ENCODE measurements at places on chromosomes 11 and 22.

- DNase-seq, result no peak
Observed at GRCh38 chr11:17217401-17217800, 9.6 kb upstream of the PIK3C2A start.

DNA sequence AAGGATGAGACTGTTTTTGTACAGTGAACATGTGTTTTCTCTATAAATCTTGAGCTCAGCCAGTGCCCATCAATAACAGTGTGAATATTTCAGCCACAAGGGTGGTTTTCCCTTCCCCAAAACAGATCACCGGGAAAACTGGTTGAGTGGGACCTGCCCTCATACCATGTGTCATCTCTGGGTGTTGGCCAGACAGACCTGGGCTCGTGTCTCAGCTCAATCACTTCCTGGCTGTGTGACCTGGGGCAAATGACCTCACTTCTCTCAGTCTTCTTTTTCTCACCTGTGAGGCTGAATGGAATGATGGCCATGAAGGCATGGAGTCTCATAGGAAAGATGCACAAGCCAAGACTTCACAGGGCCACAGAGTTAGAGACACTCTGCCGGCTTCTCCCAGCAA is 74.7 kb downstream of the COMMD9 start:
- DNase-seq, result no peak

- no peak for DNase-seq
Observed at GRCh38 chr11:39190751-39191150, 2268.7 kb downstream of the LRRC4C start.

- DNase-seq, result no peak
Observed at GRCh38 chr11:59459916-59460315, 3.2 kb downstream of the OR4D6 start.

GRCh38 chr11:128624269-128625175 is 37.2 kb upstream of the ETS1 start:
- peak; percentile 36 for DNase-seq

DNA sequence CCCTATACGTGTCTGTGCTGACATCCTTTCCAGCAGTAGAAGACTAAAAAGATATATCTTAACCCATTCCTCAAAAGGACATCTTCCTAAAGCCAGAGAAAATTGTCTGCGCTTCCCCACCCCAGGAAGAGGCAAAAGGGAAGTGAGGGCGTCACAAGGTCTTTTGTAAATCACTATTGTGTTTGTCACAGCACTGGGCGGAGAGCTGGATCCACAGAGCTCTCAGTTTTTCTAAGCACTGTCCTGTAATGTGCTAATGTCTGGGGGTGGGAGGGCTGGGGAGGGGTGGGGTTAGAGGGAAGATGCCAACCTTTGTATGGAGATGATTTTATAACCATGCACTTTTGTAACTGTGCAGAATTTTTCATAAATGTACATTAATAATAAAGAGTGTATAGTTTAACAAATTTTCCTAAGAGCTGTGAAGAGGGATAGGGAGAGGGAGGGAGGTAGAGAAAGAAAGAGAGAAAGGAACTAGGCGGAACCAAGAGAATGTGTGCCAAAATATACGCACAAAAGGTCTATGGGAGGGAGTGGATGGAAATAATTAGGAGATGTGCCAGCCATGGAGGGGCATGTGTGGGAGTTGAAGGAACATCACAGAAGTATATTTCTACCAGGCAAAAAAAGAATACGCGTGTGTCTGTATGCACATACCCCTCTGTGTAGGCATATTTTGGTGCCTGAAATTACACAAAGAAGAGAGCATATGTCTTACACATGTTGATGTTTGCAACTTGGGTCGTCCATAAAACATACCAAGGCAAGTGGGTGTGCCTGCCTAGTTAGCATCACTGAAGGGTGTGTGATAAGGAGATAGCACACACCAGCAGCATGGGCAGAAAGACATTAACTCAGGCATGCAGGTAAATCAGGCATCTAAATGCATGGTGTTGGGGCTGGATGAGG is 9.8 kb downstream of the LRRC55 start:
- DNase-seq, result no peak

GRCh38 chr22:44361391-44362126 is 48.8 kb upstream of the SHISAL1 start:
- DNase-seq, result no peak

DNA sequence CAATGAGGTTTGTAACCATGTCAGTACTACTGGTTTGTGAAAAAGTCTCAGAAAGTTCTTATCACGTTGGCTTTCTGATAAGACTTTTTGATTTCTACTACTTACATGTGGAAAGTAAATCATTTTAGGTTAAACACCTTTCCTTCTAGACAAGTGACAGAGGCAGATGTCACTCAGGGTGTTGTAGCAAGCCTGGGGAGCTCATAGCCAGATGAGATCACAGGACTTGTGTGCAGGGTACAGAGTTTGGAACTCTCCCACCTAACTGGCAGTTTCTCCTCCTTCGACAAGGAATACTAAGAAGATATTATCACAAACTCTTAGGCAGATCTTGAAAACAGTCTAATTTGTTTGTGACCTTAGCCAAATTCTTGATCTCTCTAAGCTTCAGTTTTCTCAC is 49.4 kb upstream of the PICALM start:
- no peak for DNase-seq

DNA sequence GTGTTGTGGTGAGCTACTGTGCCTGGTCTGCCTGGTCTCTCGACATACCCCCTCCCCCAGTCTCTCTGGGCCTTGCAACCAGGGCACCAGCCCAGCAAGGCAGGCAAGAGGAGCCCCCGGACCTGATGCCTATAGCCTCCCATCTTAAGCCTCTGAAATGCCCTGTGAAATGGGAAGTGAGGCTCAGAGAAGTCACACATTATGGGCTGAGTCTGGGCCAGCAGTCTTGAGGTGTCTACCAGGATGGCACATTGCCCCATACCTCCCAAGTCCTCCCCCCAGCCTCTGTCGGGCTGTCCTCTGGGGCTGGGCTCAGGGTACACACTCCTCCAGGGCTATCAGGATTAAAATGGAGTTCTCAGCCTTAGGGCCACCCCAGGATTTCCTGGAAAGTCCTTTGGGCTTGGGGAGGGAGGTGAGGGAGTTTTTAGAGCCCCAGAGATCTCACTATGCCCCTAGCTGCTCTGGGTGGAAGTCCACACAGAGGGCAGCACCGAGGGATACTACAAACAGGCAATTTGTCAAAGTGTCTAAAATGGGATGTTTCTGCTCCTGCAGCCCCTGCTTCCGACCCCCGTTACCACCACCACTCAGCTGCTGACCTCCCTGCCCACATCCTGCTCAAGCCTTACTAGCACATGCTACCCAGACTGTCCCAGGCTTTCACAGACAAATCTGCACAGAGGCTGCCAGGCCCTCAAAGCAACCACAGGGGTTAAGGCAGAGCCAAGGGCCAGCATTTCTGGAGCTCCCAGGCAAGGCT is 3.1 kb upstream of the SH3BP1 start:
- no peak for DNase-seq

DNA sequence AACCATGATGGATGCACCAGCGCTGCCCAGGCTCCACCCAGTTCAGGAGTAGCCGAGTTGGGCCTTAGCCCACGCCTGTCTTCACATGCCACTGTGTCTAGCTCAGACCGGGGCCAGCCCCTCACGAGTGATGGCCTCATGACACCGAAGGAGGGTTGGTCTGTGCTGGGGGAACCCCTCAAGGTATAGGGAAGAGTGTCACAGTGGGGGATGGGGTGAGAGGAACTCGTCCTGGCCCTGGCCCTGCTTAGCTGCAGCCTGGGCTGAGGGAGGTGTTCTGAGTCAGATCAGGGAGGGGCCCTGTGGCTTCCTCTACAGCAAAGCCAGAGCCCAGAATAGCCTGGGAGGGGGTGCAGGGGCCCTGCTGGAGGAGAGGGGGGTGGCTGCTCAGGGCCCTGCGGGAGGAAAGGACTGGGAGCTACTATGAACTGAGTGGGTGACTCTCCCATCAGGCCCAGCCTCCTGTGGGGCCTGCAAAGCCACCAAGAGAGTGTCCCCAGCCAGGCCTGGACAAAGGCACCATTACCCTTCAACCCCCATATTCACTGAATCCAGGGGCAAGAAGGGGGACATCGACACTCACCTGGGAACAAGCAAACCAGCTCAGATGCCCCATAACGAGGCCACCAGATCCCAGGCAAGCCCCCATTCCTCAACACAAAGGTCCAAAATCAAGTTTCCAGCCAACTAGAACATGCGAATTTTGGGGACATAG is 41.2 kb downstream of the IGLL5 start:
- DNase-seq, result no peak

DNA sequence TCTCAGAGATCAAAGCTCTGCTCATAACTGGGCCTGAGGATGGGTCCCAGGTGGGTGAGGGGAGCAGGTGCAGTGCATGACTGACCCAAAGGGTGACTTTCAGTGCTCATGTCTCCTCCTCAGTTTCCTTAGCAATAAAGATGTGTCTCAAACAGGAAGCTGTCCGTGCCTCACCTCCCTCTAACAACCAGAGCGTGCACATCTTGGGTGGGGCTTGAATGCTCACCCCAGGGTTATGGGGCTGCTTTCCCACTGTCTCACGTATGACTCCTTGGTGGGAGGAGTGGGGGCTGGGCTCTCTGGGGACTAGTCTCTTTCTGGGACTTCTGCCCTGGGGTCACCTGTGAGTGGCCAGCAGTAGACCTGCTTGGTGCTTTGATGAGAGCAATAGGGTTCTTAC is 53.9 kb upstream of the PHOX2A start:
- no peak for DNase-seq

DNA sequence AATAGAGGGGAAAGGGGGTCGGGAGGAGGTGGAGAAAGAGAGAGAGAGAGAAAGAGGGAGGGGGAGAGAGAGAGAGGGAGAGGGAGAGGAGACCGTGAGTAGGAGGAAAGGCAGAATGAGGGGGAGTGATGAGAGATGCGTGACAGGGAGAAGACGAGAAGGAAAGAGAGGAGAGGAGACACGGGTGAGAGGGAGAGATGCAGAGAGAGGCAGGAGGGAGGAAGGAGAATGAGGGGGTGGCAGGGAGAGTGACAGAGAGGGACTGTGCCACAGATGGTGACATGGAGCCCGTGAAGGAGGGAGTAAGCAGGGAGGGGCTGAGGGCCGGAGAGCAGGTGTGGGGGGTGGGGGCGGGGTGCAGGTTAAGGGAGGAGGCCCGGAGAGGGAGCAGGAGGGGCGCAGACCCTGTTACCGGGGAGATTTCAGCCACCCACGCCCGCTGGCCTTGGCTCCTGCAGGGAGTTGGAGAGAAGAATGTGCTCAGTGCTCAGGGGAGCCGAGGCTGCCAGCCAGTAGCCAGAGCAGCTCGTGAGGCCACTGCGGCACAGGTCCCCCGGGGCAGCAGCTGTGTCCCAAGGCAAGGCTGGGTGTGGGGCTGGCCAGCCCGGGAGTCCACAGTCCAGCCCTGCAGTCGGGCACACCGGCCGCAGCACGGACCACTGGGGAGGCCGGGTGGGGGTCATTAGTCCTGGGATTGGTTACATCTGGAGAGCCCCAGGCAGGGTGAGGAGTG is at the start of gene SSTR3:
SSTR3 (minus strand) TSS at position 304 of the 733 bp plus-strand sequence. CDS start 4,674 bp downstream, outside the sequence.
- no peak for DNase-seq

GRCh38 chr11:82754410-82754809 is 20.7 kb upstream of the FAM181B start:
- no peak for DNase-seq

DNA sequence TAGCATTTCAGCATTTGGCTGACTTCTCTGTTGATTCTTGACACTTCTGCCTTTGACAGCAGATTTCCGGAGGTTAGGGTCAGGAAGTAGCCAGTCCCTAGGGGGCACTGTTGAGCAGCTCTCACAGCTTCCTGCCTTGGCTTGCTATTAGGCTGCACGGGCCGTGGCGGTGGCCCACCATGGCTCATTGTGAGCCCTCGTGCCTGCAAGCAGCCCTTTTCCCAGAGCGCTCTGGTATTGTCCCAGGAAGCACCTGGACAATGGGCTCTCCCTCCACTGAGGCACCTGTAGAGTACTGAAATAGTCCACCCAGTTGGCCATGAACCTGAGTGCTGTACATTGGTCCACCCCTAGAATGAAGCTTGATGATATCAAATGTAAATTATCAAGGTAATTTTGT is 100.2 kb upstream of the GAL start:
- DNase-seq, result peak; percentile 20

DNA sequence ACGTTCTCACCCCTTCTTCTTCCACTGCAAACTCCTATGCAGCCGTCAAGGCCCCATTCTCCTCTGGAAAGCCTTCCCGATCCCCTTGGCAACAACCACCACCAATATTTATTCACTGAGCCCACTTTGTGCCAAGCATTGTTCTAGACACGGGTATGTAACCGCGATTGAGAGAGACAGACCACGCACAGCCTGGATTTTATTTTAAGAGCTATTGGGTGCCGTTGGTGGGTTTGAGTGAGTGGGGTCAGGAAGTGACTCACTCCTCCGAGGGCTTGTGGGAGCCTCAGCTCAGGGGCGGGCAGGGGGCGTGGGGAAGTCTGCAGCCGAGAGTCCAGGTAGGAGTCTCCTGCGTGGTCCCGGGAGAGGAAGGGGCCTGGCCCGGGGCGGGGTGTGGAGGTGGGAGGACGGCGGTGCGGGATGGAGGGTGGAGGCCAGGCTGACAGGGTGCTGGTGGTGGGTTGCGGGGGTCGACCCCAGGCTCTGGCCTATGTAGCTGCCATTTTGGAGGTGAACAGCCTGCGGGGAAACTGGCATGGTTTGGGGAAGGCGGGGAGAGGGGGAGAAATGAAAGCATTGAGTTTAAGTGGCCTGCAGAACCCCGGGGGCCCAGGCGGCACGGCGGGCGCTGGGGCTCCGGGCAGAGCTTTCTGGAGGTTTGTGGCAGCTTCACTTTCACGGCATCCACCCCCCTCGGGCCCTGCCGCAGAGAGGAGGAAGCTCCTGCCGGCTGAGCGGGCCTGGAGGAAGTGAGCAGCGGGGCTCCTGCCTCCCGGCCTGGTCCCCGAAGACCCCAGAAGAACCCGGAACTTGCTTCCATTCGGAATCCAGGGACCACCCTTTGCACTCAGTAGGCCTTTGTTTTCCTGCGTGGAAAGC is 547 bp downstream of the PARVG start:
- DNase-seq, result peak; percentile 42

DNA sequence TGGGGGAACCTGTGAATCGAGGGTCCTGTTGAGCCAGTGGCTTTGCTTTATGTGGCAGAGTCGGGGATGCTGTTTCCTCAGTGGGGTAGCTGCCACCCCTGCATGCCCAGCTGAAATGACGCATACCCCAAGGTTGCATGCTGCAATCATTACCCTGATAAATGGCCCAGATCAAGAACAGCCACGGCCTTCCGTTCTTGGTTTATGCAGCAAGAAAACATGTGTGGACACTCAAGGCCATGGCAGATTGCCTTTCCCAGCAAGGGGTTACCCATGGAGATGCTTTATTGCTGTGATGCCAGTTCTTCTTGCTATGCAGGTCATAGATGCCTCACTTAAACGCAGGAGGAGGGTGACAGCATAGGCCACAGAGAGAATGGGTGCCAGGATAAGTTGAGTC is 14.3 kb upstream of the SREBF2 start:
- DNase-seq, result no peak

DNA sequence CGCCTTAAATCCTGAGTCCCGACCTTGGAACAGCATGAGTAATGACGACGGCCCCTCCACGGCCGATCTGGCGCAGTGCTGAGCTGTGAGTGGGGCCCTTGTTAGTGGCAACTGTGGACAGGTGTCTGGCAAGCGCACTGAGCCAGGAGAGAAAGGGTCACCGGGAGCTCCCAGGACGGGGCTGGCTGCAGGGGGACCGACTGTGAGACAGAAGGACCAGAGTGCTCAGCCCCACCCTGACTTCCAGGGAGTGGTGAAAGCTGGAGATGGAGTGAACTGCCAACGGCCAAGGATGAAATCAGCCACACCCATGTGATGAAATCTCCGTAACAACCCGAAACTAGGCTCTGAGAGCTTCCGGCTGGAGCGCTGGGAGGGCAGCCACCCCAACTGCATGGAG is 228.6 kb downstream of the BRD1 start:
- DNase-seq, result no peak
